Type B pancreatic cell (in vitro differentiated cells): ENCODE measurements at places on chromosomes 12 and 14. TPM values are rescaled to one million over a fixed set of nuclear protein-coding genes. Genes with fewer than 3 reads are reported as not detected.
A peak's percentile ranks its signal among the peaks of the same experiment; 100 is the strongest.

IFI27L2 gene
- total RNA-seq: 14.8 and 28.2 TPM in 2 replicates

GRCh38 chr12:56839915-56840325, 76.8 kb downstream of the HSD17B6 start:
- H3K27ac ChIP-seq: no peak overlapping the region
- H3K27me3 ChIP-seq: peaks cover 29% of the 10 kb centered on the region
- H3K4me3 ChIP-seq: no peak overlapping the region
- H3K4me1 ChIP-seq: peaks cover 25% of the 10 kb centered on the region

BMAL2 gene
- 10.7 and 34.3 TPM in 2 replicates for total RNA-seq

DNA sequence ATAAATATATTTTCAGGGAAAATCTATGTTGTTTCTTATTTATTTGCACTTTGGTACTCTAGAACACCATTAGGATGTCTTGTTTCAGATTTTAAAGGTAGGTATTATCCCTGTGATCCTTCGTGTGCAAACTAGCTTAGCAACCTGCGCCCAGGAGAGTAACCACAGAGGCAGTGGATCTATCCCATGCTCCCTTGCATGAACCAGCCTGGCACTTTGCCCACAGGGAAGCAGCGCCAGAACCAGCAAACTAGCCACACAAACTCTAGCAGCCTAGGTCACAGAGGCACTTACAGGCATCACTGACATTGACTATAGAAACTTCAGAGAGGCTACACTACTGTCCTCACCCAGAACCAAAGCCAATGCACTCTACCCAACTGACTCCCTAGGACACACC, 76.1 kb downstream of the TSHR start:
- H3K27me3 ChIP-seq: peaks cover 5% of the 10 kb centered on the region
- no peak overlapping the region for H3K4me3 ChIP-seq
- H3K27ac ChIP-seq: no peak overlapping the region
- no peaks in the 10 kb centered on the region for H3K4me1 ChIP-seq
- H3K36me3 ChIP-seq: no peaks in the 10 kb centered on the region
- DNase-seq: no peak

DNA sequence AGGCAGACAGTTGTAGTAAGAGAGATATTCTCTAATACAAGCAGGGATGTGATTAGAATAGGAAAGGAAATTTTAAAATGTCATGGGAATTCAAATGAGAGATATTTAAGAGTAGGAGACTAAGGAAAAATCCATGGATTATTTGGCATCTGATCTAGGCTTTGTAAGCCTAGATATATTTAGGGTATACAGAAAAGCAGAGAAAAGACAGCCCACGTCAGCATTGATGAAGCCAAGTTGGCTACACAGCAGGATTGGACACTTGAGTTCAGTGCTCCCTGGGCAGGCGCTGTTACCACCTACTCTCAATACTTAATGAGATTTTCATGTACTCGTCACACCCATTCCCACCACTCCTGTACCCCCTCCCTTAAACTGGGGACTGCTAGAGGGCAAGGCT, 1.7 kb upstream of the KCNJ8 start:
- peaks cover 61% of the 10 kb centered on the region for H3K27me3 ChIP-seq
- no peaks in the 10 kb centered on the region for H3K4me1 ChIP-seq
- no peak overlapping the region for H3K27ac ChIP-seq
- no peak for DNase-seq
- no peak overlapping the region for H3K4me3 ChIP-seq

- H3K4me3 ChIP-seq: peak overlapping the region; percentile 95
- no peak for DNase-seq
- H3K36me3 ChIP-seq: peaks cover 2% of the 10 kb centered on the region
- peaks cover 20% of the 10 kb centered on the region for H3K4me1 ChIP-seq
These were observed 1.1 kb upstream of the SPATS2 start for GRCh38 chr12:49366096-49366651.

DNA sequence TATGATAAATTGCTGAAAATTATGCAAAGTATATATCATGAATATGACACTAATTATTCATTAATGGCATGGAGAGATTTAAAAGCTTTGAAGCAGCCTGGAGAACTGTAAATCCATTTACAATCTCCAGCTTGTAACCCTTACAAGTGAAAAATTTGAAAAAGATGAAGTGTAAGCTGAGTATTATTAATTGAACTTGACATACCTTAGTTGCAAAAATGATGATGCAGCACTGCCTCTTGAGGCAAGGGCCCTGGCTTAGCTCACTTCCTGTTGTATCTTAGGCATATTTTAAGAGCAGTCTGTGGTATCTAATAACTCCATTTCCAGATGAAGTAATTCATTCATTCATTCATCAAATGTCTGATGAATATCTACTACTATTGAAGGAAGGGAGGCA, 158.6 kb downstream of the ANO4 start:
- H3K27ac ChIP-seq: peak overlapping the region; percentile 52
- no peak for DNase-seq
- peaks cover 46% of the 10 kb centered on the region for H3K27me3 ChIP-seq
- no peaks in the 10 kb centered on the region for H3K36me3 ChIP-seq
- no peak overlapping the region for H3K4me3 ChIP-seq

DNA sequence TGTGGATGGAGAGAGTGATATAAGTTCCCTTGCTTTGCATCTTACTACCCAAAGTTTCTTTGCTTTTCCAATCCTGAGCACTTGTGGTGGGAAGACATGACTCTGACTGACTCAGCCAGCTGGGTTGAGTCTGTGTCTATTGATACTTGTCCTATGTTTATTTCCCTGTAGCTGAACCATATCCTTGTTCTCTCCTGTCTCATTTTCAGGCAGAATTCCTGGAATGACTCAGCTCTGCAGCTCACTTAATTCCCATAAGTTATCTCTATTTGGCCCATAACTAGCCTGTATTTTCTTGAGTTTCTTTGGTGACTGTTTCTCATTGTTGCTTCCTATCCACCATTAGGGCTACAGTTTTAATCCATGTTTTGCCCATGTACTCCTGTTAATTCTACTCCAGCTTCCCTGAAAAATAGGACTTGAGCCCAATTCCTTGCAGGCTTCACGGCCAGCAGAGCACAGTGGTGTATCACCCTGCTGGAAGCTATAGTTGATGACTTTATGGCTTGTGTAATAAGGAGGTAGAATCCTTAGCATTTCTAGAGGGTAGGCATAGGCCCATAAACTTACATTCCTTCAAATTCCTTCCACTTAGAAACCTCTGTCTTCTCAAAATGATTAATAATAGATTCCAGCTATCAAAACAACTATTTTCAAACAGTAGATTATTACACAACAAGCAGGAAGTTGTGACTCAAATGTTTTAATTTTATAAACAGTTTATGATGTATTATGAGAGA, 183.1 kb downstream of the TMTC3 start:
- no peaks in the 10 kb centered on the region for H3K27me3 ChIP-seq
- no peak overlapping the region for H3K27ac ChIP-seq
- no peaks in the 10 kb centered on the region for H3K36me3 ChIP-seq
- DNase-seq: no peak
- H3K4me3 ChIP-seq: no peak overlapping the region

DNA sequence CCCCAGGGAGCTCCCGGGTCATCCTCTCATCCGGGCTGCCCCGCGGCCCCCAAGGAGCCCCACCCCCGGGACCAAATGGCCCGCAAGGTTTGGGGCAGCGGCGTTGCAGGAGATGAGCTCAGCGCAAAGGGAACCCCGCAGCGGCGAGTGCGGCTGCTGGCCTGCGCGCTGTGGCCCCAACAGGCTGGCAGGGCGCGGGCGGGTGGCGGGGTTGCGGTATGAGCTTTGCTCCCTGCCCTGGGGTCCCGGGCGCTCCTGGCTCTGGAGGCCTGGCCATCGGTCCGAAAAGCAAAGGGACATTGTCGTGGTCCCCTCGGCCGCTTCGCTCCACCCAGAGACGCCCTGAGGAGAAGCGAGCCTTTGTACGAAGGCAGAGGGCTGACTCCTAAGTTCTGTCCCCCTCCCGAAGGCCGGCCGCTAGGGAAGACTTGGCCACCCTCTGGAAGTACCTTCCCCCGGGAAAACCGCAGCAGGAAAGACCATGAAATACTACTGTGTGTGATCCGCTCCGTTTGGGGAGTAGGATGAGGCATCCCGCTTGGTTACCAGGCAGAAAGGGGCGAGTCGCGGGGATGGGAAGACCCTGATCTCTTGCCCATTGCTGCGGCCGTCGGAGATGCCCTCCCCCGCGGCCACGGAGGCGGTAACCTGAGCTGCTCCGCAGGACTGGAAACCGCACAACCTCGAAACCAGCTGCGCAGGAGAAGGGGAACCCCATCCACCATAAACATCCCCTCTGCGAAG, 620 bp upstream of the NID2 start:
- H3K27me3 ChIP-seq: peaks cover 74% of the 10 kb centered on the region
- H3K27ac ChIP-seq: no peak overlapping the region
- DNase-seq: peak; percentile 72
- H3K36me3 ChIP-seq: peaks cover 3% of the 10 kb centered on the region
- H3K4me3 ChIP-seq: peak overlapping the region; percentile 90

- no peak for DNase-seq
- peaks cover 25% of the 10 kb centered on the region for H3K36me3 ChIP-seq
- H3K4me1 ChIP-seq: no peaks in the 10 kb centered on the region
These were observed 37.6 kb downstream of the FAM177A1 start for GRCh38 chr14:35083530-35084150.

- no peak overlapping the region for H3K27ac ChIP-seq
- DNase-seq: no peak
- no peaks in the 10 kb centered on the region for H3K36me3 ChIP-seq
These were observed 20.8 kb downstream of the PAPLN start for GRCh38 chr14:73258076-73258475.

- H3K4me3 ChIP-seq: no peak overlapping the region
- DNase-seq: no peak
- peaks cover 4% of the 10 kb centered on the region for H3K27me3 ChIP-seq
- H3K4me1 ChIP-seq: no peaks in the 10 kb centered on the region
These were observed 24.7 kb downstream of the CLEC2D start for GRCh38 chr12:9694241-9694640.

OTX2 gene
- total RNA-seq: 0.22 TPM in 1 of 2 replicates, not detected in the other

DNA sequence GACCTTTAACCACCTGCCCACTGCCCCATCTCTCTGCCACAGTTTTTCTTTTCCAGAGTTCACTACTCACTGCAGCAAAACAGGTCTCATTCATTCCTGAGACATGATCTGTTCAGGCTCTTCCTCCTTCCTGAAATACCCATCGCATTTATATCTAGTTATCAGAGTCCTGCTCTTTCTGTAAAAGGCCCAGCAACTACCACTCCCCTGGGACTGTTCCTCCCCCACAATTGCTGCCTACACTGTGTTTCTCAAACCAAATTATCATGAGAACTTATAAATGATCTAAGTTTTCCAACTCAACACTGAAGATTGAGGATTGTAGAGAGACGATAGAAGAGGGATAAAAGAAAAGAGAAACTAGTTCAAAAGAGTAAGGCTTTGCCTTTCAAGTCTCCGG, 40.8 kb upstream of the EPS8 start:
- H3K36me3 ChIP-seq: peaks cover 8% of the 10 kb centered on the region
- no peak overlapping the region for H3K4me3 ChIP-seq
- peaks cover 27% of the 10 kb centered on the region for H3K27me3 ChIP-seq

DNA sequence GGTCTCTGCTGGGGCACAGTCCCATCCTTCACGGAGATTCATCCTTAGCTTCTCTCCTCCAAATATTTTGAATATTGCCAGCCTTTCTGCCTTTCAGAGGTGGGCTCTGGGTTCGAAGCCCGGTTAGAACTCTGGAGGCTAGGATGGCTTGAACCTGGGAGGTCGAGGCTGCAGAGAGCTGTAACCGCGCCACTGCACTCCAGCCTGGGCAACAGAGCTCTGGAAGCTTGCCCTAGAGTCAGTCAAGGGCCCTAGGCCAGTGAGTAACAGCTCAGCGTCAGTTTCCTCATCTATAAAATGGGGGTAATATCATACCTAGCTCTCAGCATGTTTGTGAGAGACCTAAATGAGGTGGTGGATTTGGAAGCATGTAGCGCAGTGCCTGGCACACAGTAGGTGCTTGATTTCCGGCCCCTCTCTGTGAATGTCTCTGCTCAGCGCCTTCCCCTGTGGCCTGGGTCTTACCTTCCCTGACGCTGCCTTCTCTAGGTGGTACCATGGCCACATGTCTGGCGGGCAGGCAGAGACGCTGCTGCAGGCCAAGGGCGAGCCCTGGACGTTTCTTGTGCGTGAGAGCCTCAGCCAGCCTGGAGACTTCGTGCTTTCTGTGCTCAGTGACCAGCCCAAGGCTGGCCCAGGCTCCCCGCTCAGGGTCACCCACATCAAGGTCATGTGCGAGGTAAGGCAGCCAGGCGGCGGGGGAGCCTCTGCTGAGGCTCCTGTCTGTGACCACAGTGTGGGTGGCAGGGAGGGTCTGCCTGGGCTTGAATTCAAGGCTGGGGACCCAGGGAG, 3.4 kb downstream of the PTPN6 start:
- no peak overlapping the region for H3K4me3 ChIP-seq
- no peaks in the 10 kb centered on the region for H3K27me3 ChIP-seq
